MG63 (cell line): ENCODE measurements at places on chromosomes 5 and 9. TPM values are rescaled to one million over a fixed set of nuclear protein-coding genes. Genes with fewer than 3 reads are reported as not detected.

DNA sequence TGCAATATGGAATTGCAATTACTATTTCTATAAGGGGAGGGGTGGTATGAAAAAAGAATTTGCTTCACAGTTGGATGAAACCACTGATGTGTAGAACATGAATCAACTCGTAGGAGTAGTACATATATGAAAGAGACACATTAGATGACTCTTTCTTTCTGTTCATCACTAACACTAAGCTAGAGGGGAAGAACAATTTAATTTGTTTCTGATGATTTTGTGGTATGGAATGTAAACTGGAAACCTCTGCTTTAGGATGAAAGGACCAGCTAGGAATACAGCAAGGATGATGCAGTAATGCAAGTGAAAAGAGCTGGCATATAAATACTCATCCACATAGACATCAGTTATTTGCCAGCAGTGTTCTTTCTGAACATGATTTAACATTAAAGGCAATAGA lies 113.4 kb downstream of the PAPPA start:
- DNase-seq, result no peak

GRCh38 chr5:93622240-93622885 lies 39.3 kb downstream of the NR2F1 start:
- no peak for DNase-seq

- DNase-seq, result peak; percentile 88
Measured at GRCh38 chr5:176536132-176536901, 885 bp downstream of the RNF44 start.

GRCh38 chr5:56816546-56817081 lies 1.3 kb downstream of the MAP3K1 start:
- peak; percentile 67 for DNase-seq

DNA sequence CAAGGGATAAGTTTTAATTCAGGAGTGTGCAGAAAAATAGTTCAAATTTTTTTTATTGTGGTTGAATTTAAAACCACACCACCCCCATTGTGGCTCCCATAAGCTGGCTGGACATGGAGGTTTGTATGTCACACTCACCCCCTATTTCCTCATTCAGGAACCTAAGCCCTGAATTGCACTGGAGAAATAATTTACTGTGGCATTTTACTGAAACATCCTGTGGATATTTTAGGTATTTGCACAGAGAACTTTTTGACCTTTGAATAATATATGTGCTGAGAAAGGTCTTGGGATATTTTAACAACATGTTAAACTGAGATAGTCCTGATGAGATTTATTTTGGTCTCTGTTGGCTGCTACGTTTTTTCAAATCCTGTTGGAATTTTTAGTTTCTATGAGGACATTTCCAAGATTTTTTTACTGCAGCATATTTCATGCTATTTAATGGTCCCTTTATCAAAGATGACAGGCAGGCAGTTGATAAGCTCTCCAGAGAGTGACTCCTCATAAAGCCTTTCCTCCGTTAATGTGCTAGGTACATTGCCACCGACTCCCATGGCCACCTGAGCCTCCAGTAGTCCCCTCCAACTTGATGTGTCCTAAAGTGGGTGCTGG lies 51.2 kb upstream of the PALM2AKAP2 start:
- no peak for DNase-seq

- DNase-seq, result no peak
Measured at GRCh38 chr9:130106860-130107233, 53.1 kb downstream of the GPR107 start.

- no peak for DNase-seq
Measured at GRCh38 chr9:98665501-98665900, 43.2 kb downstream of the GABBR2 start.

DBH gene
- not detected in 2 replicates for total RNA-seq
